ENCODE measurements at places on chromosomes 12 and 14.

- no peak for DNase-seq
Measured at GRCh38 chr14:93150227-93151208, 34.2 kb downstream of the MOAP1 start.

- no peak for DNase-seq
Measured at GRCh38 chr14:90405755-90406154, 8.9 kb downstream of the CALM1 start.

- no peak for DNase-seq
Measured at GRCh38 chr12:24770334-24770733, 178.6 kb downstream of the BCAT1 start.

DNA sequence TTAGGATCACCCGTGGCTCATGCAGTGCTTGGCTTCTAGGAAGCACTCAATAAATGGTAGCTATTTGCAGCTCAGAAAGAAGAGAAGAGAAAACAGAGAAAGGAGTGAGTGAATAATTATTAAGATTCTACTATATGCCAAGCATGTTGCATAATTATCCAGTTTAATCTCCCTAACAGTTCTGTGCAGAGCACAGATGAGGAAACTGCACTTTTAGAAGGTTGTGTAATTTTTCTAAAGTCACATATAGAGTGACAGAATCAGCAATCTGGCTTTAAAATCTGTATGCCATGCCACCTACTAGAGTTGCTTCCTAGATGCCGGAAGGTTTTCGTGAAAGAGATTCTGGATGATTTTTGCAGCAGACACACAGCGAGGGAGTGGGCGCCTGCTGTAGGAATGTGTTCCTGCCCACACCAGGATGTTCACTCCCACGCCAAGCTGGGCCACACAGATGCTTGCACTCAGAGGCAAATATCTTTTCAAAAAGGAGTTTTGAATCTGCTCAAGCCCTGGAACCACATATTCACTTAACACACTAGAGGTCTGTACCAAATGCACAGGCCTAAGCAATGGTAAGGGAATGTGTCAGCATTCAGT lies 50.2 kb upstream of the SMCO2 start:
- DNase-seq: no peak

DNA sequence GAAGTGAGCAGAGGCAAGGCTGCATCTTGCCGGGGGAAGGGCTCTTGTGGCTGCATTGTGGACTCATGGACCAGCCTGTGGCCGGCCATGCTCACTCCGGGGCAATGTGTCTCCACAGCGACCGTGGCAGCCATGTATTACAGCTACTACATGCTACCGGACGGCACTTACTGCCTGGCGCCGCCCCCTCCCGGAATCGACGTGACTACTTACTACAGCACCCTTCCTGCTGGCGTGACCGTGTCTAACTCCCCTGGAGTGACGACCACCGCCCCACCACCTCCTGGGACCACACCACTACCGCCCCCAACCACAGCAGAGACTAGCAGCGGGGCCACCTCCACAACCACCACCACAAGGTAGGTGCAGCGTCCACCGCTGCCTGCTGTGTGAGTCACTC lies 42.1 kb downstream of the SFSWAP start:
- DNase-seq: no peak

DNA sequence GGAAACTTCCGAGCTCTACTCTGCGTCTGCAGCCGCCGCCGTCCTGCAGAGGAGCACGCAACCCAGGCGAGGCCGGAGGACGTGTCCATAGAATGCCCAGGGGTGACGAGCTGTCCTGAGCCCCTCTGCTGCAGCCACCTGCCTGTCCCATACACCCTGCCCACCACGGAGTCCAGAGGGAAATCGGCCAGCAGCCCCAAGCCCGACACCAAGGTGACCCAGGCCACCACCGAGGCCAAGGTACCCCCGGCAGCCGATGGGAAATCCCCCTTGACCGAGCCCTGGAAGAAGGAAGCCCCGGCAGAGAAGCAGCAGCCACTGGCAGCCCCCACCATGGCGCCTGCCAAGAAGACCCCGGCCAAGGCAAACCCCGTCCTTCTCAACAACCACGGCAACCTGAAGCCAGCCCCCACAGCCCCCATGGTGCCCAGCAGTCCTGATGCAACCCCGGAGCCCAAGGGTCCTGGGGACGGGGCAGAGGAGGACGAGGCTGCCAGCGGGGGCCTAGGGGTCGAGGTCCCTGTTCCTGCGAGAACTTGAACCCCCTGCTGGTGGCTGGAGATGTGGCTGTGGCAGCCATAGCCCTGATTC lies 128.7 kb upstream of the C14orf180 start:
- DNase-seq: no peak

GRCh38 chr14:22531451-22532344 lies 57.3 kb downstream of the DAD1 start:
- no peak for DNase-seq

GRCh38 chr12:95601091-95601961 lies 50.0 kb upstream of the USP44 start:
- no peak for DNase-seq

All from activated T-cell treated with anti-CD3 and anti-CD28 coated beads, Interleukin-2, amount 50 U/mL, for 1 hour (primary cell).